M059J (cell line): ENCODE measurements at places on chromosomes 7 and 10. TPM values are rescaled to one million over a fixed set of nuclear protein-coding genes. Genes with fewer than 3 reads are reported as not detected.

The TBRG4 gene
- total RNA-seq, result 55.3 and 66.6 TPM in 2 replicates

DNA sequence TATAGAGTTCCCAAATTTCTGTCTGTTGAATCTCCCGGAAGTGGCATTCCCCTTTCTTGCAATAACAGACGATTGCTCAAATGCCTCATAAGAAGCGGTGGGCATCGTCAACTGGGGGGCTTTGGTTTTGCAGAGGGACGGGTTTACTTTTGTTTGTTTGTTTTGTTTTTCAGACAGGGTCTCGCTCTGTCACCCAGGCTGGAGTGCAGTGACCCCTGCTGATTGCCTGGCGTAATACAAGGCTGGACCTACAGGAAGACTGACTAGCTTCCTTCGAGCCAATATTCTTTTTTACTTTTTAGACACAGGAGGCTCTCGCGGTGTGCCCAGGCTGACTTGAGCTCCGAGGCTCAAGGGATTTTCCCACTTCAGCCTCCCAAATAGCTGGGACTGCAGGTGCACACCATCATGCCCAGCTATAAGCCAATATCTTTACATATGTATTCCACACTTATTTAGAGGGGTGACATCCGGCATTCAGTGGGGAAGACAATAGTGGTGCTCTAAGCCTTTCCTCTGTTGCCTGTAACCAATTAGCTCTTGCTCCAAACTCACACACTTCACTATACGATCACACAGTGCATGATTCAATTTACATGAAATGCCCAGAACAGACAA lies 58.1 kb downstream of the FHIP2A start:
- peak; percentile 27 for DNase-seq

- peak; percentile 32 for DNase-seq
Measured at GRCh38 chr7:87152897-87153641, 816 bp downstream of the DMTF1 start.

The COBL gene
- total RNA-seq, result 0.10 TPM in 1 of 2 replicates, not detected in the other

GRCh38 chr7:45032421-45032820 lies 32.4 kb downstream of the CCM2 start:
- DNase-seq, result no peak

DNA sequence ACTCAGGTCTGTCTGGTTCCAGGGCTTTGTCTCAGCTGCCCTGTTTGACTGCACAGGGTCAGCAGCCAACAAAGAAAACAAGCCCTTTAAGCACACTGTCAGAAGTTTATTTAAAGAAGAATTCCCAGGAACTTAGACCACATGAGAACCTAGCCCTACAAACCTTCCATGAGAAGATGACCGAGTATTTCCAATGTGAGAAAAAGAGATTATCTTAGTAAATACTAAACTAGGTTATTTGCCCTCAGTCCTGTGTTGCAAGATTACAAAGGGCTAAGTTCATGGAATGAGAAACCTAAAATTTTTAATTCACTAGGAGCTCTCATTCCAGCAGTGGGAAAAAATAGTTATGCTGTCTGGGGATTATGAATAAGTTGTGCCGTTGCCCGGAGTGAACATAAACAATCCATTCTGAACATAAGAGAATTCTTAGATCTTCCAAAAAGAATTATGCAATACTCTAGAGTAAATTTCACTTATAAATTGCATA lies 46.7 kb downstream of the NOC3L start:
- no peak for DNase-seq

DNA sequence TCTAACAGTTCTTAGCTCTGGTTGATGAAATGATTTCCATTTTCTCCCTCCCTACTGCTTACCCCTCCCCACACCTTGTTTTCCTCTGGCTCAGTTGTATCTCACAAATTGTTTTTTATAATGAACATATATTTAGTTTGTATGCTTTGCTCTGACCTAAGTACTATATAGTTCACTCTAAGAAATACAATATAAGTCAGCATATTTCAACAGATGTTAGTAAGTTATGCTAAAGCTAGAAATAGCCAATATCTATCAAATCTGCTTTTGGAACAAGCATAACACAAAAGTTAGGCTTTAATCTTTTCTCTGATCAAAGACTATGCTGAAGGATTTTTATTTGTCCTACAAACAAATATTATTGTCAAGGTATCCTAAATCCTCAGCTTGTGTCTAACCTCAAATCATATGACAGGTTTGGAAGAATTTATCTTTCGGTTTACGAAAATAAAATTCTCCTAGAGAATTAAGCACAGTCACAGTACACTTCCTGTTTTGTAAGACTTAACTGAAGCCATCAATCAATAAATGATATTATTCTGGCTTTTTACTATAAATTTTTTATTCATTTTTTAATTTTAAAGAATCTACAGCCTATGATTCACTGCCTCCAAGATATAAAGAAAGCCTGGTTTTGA lies 67.0 kb downstream of the IMMP2L start:
- DNase-seq, result no peak

The TRPV5 gene
- not detected in 2 replicates for total RNA-seq

DNA sequence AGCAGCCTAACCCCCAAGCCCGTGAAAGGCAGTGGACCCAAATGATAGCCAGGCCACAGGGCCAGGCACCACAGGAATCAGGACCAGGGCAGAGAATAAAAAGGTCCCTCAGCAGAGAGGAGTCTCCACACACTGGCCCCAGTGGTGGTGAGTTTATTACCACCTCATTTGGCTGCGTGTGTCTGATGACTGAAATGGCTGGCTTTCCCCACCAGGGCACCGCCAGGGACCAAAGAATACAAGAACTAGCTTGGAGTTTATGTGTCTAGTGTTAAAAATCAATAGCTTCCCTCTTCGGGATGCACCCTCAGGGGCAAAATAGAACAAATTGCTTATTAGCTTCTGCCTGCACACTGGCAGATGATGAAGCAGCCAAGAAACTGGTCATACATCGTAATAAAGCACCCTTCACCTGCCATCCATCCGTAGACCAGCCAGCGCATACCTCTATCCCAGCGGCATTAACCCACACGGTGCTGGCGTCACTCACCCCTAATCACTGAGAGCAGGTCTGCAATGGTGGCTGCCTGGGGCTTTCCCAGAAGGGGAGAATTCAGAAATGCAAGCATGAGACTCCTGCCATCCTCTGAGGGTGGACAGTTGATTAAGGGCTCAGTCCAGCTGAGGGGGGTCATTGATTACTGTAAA lies 223.7 kb upstream of the ZMIZ1 start:
- no peak for DNase-seq

The BCL7B gene
- 60.7 and 68.3 TPM in 2 replicates for total RNA-seq

DNA sequence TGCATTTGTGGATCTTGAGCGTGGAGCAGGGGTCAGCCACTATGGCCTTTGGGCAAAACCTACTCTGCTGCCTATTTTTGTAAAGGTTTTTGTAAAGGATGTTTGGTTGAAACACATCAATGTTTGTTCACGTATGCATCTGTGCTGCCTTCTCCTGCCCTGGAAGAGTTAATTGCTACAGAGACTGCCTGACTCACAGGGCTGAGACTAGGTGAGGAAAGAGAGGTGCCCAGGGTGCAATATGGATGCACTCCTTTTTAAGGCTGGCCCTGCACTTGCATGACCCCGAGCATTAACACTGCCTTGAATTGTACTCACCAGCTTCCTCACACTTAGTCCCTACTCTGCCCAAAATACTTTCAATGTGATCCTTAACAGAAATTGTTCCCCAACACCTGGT lies 20.9 kb upstream of the NAMPT start:
- DNase-seq, result no peak

The GDF2 gene
- not detected in 2 replicates for total RNA-seq
